ENCODE measurements at places on chromosomes 1 and 21.

DNA sequence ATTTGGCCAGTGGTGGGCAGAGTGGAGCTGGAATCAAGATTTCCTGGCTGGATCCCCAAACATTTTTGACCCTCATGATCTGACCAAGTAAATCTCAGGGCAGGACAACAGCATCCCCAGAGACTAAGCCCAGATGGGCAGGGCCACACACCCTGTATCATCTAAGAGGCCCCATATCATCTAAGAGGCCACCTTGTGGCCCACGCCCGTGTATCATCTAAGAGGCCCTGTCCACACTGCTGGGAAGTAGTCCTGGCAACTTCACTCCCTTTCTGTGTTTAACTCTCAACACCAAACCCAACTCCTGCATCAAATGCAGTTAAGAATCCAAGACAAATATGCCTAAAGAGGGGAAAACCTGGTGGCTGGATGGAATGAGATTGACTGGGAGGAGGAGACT, 81.6 kb upstream of the SSX2IP start:
- no peak for DNase-seq

DNA sequence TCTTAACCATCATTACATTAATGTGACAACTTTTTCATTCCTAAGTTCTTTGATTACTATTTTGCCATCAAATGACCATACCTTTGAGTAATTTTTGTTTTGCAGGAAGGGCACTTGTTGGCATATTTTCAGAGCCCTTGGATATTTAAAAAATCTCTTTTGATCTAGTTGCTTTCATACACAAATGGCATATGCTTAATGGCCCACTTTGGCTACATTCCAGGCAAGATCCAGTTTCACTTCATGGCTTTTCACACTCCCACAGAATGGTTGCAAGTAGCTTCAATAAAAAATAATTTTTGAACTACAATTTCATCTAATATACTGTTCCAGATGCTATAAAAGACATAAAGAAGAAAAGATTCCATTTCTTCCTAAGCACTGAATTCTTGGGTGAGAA, 18.1 kb downstream of the ADAM30 start:
- DNase-seq: no peak

DNA sequence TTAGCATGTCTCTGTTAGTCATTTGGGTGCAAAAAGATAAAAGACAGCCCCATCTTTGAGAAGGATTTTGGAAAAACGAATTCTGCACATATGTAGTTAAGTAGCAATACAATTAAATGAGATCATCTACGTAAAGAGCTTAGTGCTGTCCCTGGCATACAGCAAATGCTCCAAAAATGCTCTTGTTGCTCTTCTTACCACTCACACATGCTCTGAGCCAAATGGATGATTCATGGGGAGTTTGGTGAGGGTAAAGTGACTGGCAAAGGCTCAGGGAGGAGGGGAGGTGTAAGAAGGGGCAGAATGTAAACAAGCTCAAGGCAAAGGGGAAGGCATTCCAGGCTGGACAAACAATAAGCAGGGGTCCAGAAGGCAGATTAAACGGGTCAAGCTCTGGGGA, 191.9 kb downstream of the AK5 start:
- no peak for DNase-seq

DNA sequence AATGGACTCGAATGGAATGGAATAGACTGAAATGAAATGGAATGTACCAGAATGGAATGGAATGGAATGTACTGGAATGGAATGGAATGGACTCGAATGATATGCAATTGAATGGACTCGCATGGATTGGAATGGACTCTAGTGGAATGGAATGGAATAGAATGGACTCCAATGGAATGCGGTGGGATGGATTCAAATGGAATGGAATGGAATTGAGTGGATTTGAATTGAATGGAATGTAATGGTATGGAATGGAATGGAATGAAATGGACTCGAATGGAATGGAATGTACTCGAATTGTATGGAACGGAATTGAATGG, 99.6 kb upstream of the FBXO28 start:
- no peak for DNase-seq

All from hypothalamus (tissue), 51 donors.